ENCODE measurements at places on chromosomes 12 and 14.

- DNase-seq = no peak
These were observed 49.2 kb upstream of the BCAT1 start for GRCh38 chr12:24997970-24998582.

DNA sequence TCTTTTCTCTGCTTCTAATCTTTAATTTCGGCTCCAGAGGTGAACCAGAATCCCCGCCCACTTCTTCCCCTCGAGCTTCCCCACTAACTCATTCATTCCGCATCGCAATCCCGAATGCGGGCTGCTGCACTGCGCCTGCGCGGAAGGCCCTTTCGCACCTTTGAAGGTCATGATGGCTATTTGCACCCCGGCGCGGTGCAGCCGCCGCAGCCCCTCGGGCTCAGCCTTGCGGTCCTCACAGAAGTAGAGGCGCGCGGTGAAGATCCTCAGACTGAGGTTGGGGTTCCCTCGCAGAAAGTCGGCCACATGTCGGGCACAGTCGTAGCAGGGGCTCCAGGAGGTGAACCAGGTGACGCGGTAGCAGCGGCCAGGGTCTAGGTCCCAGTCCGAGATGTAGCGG is 7.6 kb downstream of the AICDA start:
- DNase-seq = no peak

- no peak for DNase-seq
These were observed 24.3 kb upstream of the SMUG1 start for GRCh38 chr12:54213079-54213478.

DNA sequence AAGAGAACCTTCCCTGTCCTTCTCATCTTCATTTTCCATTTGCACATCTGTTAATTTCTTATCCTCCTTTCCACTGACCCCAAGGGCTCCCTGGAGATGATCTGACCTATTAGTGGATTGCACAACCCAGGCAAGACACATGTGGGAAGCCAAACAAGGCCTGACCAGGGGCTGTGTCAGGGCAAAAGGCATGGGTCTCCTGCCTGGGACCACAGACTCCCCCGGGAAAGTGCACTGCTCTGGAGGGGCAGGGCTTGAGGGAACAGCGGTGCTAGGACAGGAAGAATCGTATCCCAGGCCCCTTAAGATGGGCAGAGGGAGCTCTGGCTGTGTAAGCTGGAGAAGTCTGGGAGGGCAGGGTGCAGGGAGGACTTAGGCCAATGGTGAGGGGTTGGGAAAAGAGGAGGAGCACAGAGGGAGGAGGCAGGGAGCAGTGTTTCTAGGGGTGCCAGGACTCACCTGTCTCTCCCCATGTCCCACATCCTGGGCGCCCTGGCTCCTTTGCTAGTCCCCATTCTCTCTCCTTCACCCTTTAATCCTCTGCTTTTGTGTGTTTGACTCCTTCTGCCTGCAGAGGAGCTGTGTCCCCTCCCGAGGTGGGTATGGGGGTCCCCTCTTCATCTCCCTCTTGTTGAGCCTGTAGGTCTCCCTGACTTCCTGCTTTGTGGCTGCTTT is 25.3 kb downstream of the PLEKHG3 start:
- no peak for DNase-seq

GRCh38 chr14:105072381-105072861 is 7.2 kb upstream of the GPR132 start:
- no peak for DNase-seq

- DNase-seq = no peak
These were observed 65.1 kb upstream of the ST8SIA1 start for GRCh38 chr12:22399464-22400180.

DNA sequence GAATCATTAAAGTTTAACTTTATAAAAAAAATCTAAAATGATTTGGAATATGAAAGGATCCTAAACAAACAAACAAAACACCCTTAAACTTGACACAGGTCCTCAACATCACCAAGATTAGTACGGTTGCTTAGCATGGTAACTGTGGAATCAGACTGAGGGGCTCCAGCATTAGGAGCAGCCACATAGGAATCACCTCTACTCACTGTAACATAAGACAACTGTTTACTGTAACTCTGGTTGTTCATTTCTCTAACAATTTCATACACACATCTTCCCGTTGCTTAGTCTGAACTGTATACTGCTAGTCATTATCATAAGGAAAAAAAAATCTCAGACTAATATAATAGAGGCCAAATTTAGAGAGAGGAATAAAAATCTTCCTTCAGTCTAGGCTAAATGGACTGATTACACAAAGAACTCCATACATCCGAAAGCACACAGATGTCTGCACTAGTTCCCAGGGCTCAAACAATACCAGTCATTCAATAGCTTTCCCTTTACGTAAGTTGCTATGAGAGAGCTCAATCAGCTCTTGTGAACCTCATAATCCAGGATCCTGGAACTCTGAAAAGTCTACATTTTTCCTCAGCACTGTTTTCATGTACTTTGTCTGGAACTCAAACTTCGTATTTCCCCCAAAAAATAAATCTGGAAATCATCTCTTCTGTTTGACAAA is 26.0 kb downstream of the LRP6 start:
- no peak for DNase-seq

DNA sequence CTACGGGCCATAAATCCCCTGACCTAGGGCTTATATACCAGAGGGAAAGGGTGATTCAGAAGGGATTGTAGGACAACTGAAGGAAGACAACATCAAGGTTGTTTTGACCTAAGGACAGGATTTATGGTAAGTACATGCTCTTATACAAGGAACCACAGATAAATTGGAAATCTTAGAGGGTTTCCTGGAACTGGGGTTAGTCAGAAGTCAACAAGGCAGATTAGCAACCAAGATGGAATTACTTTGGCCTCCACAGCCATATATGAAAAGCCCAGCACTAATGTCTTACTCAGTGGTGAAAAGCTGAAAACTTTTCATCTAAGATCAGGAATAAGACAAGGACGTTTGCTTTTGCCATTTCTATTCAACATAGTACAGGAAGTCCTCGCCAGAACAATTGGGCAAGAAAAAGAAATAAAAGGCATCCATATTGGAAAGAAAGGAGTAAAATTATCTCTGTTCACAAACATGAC is 5.4 kb downstream of the TMBIM4 start:
- DNase-seq = no peak

GRCh38 chr14:89996963-89997362 is 41.2 kb downstream of the TDP1 start:
- DNase-seq = no peak

DNA sequence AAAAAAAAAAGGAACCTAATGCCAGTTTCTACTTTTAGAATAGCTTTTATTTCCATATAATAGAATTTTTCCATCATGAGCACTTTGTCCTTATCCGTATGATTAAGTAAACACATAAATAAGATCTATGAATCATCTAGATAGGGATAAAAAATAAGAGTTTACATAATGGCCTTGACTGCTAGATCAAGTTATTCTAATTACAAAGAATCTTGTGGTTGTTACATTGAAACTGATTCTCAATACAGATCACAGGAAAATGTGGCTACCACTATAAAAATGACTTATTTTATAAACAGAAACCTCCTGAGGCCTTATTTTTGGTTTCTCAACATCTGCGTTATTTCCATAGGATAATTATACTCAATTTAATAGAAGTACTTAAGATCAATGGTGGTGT is 34.4 kb upstream of the NDUFA12 start:
- no peak for DNase-seq

All from cerebellar nuclear complex (tissue), 1 donor.